ENCODE measurements at places on chromosomes 7 and 10.

DNA sequence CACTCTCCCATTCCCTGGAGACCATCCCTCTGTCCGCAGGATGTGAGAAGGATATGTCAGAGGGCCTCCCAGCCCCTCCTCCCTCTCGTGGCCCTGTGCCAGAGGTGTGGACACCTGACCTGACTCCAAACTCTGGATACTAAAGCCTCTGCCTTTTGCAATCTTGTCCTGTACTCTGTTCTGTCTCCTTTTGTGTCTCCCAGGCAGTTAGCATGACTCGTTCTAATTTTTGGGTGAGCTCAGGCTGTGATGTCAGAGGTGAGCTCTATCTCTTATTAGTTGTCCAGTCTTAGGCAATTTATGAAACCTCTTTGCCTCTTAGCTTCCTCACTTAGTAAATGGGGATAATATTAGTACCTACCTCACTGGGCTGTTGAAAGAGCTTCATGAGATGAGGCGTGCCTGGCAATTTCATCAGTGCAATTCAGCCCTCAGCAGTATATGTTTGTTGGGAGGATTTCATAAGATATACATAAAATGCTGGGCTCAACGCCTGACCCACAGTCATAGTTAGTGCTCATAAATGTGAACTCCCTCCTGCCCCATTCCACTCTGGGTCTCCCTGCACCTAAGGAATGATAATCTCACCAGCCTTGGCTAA, 10.9 kb downstream of the MARVELD1 start:
- DNase-seq: no peak

DNA sequence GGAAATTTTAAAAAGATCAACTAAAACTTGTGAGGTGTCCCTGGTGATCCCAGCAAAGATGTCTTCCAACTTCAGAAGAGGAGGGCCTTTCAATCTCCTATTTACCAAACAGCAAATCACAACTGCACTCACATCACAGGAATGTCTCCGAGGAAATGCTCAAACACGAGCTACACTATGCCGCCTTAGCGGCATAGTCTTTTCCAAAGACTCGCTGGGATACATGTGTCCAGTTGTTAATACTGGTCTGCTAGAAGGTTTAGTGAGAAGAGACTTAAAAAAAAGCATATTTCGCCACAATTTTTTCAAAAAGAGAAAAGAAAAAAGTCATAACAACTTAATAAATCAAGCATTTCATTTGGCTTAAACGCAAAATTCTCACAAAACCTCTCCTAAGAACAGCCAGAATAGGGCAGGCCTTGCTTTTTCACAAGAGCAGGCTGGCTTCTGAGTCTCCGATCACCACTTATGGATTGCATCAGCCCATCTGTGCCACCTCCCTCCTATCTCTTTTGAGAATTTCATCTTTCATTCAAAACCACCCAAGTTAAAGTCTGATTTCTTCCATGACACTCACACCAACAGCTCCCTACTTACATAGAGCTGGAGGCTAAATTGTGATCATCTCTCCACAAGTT, 66.1 kb downstream of the GNA12 start:
- DNase-seq: no peak

DNA sequence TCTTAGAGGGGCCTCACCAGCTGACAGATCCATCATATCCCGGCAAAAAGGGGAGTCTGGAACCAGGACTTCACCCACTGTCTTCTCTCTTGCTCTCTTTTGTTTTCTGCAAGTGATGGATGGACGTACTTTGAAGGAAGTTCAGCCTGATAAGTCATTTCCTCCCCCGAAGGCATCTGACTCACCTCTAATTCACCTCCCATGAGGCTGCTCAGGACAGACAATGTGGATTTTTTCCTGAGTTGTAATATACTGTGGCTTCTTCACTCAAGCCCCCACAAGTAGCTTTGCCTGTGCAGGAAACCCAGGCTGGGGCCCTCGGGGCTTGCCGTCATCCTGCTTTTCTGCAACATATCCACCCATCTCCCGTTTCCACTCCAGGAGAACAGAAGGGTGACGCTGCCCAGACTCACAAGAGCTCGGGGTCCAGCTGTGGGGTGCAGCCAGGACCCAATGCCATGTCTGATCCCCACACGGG, 70.4 kb downstream of the ASB13 start:
- no peak for DNase-seq

- DNase-seq: no peak
Observed at GRCh38 chr7:11636274-11636673, 195.7 kb downstream of the THSD7A start.

- no peak for DNase-seq
Observed at GRCh38 chr7:140697447-140698143, 1.1 kb downstream of the NDUFB2 start.

GRCh38 chr10:112588225-112588990, 141.4 kb downstream of the VTI1A start:
- no peak for DNase-seq

DNA sequence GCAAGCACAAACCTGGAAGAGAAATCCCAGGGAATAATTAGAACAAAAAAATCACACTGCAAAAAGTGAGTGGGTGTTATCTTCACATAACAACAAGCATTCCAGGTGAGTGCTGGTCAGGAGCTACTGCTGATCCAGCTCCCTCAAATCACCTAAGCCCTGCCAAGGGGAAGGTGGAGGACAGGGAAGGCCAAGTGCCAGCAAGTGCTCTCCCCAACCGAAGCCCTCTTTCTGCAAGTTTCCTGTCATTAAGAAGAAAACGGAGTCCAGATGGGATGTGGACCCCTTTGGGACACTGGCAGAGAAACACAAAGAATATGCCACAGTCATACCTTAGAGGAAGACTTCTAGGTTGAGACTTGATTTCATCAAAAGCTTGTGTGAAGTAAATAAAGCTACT, 933.0 kb upstream of the ZNF722 start:
- DNase-seq: no peak
